ENCODE measurements at places on chromosomes 12 and 14.

GRCh38 chr12:5012337-5012736 lies 31.3 kb upstream of the KCNA5 start:
- DNase-seq, result no peak

DNA sequence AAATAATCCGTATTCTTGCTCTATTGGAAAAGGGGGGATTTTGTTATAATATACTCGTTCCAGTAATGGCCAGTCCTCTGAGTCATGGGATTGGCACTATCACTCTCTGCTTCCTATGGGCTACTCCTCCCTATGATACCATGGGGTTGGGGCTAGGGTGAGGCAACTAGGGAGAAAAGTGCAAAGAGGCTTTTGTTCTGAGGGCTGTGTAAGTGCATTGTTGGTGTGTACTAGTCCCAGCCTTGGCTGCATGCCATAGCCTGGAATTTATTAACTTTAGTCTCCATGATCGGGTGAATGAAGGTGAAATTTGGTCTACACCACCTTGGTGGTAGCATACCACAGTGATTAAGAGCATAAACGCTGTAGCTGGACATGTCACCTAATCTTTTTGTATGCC lies 247.6 kb downstream of the RPAP3 start:
- no peak for DNase-seq

- DNase-seq, result no peak
Observed at GRCh38 chr14:36951380-36951911, 221.0 kb downstream of the SLC25A21 start.

- peak; percentile 8 for DNase-seq
Observed at GRCh38 chr14:87934185-87934584, 58.8 kb downstream of the GALC start.

All from iPS-NIHi11 (cell line).